Activated naive CD4-positive, alpha-beta T cell treated with anti-CD3 and anti-CD28 coated beads, Interleukin-2, amount 50 U/mL, for 16 hours (primary cell): ENCODE measurements at places on chromosomes 6 and 20.

- DNase-seq = no peak
Measured at GRCh38 chr20:353166-353565, 6.3 kb downstream of the NRSN2 start.

DNA sequence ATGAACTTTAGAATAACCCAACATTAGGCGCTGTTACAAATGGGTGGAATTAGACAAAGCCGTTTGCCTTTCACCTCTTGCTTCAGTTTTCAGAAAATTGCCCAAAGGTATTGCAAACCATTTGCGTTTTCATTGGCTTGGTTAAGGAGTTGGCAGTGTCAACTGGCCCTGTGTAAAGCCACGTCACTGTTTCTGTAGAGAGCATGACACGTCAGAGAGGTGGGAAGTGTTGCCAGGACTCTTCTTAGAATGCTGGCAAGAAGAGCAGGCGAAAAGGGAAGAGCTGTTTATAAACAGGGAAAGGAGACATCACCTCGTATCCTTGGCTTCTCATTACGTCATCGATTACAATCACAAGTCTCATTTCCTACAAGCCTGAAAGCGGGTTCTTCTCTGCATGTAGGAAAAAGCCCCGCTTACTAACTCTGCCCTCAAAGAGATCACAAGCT, 4.2 kb upstream of the IRF4 start:
- DNase-seq = no peak

GRCh38 chr20:49349078-49349477, 71.2 kb upstream of the ZNFX1 start:
- DNase-seq = no peak

DNA sequence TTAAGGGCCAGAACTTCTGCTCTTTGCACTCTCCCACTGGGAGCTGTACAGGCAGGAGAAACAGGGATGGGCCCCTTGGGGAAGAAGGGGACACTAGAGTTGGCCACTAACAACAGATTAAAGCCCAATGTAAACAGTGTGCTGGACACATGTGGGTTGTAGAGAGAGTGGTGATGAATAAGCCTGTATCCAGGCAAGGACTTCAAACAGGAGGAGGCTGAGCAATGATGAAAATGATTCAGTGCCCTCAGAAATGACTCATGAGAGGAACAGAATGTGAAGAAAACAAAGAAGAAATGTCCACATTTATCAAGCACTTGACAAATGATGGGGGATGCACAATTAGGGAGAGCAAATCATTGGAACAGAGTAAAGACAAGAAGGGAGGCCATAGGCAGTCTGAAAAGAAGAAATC, 242.3 kb downstream of the TBX18 start:
- no peak for DNase-seq

GRCh38 chr6:27834879-27835549, 77.2 kb downstream of the OR2B2 start:
- no peak for DNase-seq

DNA sequence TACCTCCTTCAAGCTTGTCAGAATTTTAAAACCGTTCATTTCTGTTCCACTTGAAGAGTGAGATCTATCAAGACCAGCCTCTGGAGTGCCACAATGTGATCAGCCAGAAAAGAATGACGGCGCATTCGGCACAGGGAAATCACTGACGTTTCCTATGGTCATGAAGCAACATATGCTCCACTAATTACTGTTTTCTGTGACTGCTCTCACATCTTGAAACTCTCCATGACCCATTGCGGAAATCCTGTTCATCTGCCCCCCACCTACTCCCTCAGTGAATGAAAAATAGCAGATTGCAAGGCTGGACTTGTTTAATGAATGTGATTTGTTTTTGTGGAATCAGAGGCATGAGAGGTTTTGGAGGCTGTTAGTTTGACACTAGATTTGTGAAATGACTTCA, 53.2 kb downstream of the SAMD5 start:
- no peak for DNase-seq

DNA sequence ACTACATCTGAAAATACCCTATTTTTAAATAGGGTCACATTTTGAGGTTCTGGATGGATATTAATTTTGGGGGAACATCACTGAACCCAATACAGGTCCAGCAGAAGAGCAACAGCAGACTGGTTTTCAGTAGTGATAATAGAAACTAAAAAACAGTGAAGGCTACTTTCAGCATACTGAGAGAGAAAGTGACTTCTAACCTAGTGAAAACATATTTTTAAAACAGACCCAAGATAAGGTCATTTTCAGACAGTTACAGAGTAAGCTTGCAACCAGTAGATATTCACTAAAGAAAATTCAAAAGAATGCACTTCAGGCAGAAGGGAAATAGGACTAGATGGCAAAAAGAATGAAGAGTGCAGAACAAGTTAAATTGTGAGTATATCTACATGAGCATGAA, 42.0 kb upstream of the TMEM244 start:
- no peak for DNase-seq

DNA sequence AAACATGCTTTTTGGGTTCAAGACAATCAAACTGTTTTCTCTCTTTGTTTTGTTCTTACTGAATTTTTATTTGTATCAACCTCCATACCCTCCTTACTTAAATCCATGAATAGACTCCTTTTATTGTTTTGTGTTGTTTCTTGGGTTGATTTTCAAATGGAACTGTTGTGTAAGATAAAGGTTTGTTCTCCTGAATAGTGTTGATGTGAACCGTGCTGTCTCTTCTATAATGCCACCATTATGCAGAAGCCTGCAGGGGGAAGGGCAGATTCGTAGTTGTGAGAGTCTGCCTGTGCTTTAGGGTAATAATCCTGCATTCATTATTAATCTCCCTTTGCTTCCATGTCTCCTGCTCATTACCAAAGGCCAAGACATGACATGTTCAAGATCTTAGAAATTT, 105.9 kb downstream of the CDKAL1 start:
- DNase-seq = no peak

DNA sequence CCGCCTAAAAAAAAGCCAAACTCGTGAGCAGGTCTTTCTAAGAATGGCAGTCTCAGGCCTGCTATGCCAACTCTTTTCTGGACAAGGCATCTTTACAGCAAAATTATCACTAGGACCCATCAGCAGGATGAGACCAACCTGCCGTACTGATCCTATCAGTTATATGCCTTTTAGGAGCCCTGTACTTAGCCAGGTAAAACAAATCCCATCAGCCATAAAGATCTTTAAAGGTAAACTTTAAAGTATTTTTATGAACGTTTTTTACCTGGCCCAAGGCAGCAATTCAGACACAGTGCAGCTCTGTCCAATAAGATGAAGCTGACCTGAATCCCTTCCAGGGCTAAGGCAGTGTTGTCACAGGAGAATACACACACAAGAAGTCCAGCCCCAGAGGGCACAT, 51.3 kb upstream of the TGM3 start:
- DNase-seq = no peak
